GM10248 (cell line): ENCODE measurements at places on chromosomes 12 and 14.

- DNase-seq = no peak
These were observed 13.8 kb upstream of the DGLUCY start for GRCh38 chr14:91100102-91100501.

- DNase-seq = no peak
These were observed 8.0 kb upstream of the ATG14 start for GRCh38 chr14:55419663-55420062.

DNA sequence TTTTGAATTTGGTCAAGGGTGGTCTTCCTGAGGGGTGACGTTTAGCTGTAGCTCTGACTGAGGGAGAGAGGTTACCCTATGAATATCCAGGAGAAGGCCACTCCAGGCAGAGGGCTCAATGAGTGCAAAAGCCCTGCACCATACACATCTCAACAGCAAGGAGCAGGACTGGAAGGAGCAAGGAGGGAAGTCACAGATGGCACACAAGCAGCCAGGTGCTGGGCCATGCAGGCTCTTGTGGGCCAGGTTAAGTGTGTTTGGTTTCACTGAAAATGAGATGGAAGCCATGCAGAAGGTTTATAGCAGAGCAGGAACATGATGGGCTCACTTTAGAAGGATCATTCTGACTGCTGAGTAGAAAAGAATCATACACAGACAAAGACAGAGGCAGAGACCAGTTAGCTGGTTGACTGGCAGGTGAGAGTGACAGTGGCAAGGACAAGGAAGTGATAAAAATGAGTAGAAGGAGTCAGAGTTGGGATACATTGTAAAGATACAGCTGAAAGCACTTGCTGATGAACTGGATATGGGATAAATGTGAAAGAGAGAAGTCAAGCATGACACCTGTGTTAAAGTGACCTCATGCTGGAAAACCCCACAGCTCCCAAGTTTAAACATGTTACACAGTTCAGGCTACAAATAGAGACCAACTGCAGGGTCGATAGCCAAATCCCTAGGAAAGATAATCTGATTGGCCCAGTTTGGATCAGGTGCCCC lies 81.2 kb downstream of the PRKD1 start:
- no peak for DNase-seq

DNA sequence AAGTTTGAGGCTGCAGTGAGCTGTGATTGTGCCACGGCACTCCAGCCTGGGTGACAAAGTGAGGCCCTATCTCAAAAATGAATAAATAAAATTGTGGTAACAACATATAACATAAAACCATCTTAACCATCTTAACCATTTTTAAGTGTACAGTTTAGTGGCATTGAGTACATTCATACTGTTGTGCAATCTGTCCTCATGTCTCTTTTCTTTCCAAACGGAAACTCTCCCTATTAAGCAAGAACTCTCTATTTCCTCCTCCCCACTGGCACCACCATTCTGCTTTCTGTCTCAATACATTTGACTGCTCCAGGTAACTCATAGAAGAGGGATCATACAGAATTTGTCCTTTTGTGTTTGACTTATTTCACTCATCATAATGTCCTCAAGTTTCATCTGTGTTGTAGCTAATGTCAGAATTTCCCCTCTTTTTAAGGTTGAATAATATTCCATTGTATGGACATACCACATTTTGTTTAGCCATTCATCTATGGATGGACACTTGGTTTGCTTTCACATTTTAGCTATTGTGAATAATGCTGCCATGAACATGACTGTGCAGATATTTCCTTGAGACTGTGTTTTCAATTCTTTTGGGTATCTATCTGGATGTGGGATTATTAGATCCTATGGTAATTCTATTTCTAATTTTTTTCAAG lies 4.4 kb upstream of the MARK3 start:
- DNase-seq = no peak

DNA sequence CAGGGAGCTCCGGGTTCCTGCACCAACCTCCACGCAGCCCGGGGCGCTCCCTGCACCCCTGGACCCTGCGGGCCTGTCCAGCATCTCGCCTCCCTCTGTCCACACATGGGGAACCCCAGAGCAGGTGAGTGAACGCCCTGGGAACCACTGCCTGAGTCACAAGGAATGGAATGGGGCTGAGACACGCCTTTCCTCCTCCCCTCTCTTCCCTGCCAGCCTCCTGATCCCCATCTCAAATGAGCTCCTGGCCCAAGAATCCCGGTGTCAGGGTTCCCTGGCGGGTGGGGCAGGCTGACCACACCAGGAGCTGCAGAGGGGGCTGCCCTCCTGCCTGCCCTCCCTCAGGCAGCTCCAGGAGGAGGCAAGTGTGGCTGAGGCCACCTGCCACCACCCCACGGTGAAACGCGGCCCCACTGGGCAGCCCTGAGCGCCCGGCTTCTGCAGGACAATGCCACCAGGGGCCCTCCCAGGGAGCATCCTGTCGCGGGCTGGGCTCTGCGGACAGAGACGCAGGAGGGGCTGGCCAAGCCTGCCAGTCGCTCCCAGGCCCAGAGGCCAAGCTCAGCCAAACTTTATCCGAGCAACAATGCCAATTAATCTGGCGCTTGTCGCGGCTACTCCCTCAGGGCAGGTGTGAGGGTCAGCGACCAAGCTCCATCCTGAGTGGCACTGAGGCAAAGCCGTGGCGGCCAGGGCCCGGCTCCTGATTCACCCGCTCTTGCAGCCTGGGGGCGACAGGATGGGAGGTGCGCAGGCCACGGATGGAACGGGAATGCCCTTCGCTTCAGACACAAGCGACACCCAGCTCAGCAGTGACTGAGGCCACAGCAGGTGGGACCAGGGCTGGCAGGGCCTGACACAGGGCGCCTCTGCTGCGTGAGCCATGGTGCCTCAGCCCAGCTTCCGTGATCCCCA lies 44.3 kb downstream of the GALNT9 start:
- DNase-seq = no peak

- no peak for DNase-seq
These were observed 37.7 kb upstream of the TXNRD1 start for GRCh38 chr12:104177663-104178501.

- no peak for DNase-seq
These were observed 11.6 kb downstream of the SIX1 start for GRCh38 chr14:60637479-60638315.

GRCh38 chr12:89949457-89950195 lies 241.0 kb upstream of the ATP2B1 start:
- peak; percentile 58 for DNase-seq

DNA sequence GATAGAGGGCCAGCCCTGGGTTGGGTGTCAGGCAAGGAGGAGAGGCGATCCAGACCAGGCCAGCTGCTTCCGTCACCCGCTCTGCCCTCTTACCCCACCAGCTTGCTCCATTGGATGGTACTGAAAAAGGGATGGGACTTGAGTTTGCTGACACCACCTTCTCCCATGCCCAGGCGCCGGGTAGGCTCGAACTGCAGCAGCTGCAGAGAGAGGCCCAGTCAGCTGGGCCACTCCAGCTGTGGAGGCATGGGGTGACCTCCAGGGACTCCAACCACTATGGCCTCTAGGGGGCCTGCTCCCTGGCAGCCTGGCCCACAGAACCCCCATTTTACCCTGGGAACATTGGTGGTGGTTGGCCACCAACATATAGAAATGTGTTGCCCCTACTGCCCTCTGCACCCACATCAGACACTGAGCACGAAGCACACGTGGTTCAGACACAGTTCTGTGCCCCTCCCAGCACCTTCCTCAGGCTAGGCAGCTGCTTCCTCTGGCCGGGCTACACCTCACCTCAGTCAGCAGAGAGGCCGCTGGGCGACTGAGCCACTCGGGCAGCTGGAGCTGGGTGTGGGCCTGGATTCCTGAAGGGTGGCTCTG lies 16.0 kb downstream of the RPS6KL1 start:
- no peak for DNase-seq

DNA sequence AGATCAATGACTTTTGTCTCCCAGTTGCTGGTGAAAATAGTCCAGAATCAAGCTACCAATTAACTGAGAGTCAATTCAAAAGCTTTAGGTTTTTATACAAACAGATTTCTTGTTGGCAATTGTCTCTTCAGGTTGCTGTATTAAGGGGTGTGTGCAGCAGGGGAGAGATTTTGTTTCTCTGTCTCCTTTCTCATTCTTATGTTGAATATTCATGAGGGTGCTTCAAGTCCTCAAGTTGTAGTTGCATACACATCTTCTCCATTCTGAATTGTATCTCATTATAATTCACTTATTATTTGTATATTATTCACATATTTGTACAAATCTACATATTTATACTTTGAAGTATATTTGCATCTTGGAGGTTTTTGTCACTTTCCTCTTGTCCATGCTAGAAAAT lies 126.7 kb upstream of the PTPRQ start:
- DNase-seq = no peak

- no peak for DNase-seq
These were observed 24.5 kb upstream of the CMKLR1 start for GRCh38 chr12:108363565-108363964.

- DNase-seq = no peak
These were observed 13.5 kb upstream of the ATF1 start for GRCh38 chr12:50750366-50750765.

DNA sequence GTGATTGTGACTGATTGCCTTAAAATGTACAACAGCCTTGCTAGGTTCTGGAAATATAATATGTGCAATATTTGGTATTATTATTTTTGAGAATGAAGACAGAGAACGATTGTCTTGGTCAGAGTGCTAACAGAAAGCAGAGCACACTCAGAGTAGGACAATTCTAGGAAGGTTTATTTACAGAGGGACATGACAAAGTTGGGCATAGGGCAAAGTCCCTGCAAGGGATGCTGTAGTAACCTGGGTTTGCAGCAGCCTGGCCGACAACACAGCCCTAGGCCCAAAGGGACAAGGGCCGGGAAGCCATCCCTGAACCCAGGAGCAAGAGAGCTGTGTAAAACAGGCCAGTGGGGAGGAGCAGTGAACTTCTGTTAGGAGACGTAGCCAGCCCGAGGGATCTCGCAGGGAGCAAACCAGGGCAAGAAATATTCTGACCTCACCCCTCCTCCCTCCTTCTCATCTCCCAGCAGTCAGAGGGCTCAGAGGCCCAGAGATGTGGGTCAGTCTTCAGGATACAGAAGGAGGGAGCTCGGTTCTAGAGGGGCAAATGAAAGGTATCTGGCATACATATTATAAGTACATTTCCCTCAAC lies 51.0 kb upstream of the FERMT2 start:
- no peak for DNase-seq

DNA sequence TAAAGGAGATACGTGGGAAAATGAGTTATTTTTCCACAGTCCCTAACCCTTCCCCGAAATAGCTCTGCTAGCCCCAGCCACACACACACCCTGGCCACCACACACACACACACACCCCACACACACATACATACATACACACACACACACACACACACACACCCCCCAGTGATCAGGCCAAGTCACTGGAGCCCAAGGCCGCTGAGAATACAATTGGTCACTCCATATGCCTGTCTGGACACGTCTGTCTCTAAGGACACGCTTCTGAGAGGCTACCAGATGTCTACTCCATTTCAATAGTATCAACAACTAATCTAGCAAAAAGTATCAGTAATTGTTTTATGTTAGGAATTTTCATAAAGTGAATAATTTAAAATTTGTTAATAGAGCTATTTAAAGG lies 13.0 kb upstream of the DIABLO start:
- no peak for DNase-seq

GRCh38 chr12:128510511-128510910 lies 243.5 kb downstream of the TMEM132C start:
- DNase-seq = no peak

DNA sequence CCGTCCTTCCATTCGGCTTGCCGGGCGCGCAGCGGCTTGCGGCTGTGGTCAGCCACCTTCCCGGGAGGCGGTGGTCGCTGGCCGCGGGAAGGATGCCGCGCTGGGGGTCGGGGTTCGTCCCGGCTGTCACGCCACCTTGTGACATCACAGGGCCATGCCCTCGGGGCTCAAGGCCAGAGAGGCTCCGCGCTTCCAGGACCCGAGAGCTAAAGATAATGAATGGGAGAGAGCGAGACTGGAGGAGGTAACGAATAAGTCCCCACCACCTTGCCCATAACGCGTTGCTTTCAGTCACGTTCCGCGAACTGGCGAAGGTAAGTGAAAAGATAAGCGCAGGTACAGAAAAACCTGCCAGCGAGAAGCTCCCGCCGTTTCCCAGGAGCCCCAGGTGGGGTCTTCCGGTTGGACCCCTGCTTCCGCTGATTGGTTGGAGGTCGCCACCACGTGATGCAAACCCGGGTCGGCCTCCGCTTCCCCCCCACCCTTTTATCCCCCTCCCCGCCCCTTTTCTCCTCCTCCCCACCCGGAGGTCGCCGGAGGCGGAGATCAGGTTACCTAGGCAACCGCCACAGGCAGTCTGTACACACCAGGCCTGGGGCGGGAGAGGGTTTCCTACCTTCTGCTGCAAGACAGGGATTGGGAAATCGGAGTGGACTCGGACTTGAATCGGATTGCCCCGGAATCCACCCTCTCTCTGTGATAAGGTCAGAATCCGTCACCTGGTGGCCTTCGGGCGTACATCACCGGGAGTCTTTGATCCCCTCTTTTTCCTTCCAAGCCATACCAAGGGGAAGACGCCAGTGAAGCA lies at the start of gene LRRC9:
TSS of gene LRRC9 (plus strand) at position 575 of the 808 bp plus-strand sequence.
- DNase-seq = peak; percentile 17

GRCh38 chr12:109893261-109893995 lies 6.6 kb upstream of the TCHP start:
- DNase-seq = no peak

- DNase-seq = no peak
These were observed 28.6 kb downstream of the CORO1C start for GRCh38 chr12:108702595-108703320.

DNA sequence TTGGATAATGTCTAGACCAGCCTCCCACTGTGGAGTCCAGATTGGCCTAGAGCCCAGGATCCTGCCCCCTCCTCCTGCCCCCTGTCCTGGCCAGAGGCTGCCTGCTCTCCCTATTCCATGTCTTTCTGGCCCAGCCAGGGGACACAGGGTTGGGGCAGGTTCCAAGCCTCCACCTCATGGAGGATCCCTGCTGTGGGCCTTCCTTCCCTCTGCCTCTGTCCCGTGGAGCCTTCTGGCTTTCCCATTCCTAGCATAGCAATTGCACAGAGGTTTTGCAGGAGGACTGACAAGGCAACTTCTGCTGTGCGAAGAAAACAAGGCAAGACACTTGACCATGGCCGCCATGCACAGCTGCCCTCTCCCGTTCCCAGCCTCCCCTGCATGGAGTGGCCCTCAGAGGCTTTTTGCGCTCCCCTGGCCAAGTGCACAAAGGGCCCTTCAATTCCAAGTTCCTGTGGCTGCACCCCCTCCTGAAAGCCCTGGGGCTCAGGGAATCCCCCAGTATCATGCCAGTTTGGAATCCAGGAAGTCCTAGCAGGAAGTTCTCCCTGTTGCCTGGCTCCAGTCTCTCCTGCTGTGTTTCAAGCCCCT lies 42.1 kb downstream of the KRT80 start:
- DNase-seq = no peak

DNA sequence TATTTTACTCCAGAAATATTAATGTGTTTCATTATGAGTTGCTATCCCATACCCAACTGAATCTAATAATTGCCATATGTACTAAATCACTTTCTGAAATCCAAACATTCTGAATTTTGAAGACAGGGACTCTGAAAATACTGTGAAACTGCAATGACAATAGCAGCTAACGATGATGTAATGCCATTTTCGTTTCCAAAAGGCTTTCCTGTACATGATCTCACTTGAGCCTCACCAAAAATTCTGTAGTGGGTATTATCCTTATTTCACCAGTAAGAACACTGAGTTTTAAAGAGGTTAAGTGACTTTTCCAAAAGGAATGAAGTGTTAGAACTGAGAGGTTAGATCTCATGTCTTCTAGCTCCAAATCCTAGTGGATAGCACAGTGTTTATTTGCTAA lies 133.3 kb downstream of the FLRT2 start:
- no peak for DNase-seq
